ENCODE measurements at places on chromosomes 7 and 10.
A peak's percentile ranks its signal among the peaks of the same experiment; 100 is the strongest.

DNA sequence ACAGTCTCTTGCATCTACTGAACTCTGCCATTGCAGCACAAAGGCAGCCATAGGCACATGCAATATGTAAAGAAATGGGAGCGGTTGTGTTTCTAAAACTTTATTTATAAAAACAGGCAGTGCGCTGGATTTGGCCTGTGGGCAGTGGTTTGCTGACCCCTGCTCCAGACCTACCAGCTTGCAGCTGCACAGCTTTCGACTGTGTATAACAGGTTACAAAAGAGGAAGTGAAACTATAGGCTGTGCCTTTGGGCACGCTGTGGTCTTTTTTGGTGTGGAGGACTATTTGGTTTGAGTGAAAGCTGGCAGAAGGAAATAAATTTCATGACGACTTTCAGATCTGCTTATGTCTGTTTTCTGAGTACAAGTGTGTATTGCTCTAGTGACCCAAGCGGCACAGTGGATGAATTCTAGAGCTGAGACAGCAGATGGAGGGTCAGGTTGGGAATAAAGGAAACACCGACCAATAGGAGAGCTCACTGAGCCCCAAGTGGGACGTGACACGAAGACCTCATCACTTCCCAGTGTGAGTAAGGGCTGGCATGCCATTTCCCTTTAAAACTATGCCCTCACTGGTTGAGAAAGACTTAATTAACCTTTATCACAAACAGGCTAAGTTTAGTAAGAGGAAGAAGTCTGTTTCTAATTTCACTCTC, 152.7 kb downstream of the ANK3 start:
- DNase-seq: no peak

GRCh38 chr10:122450353-122450990, 4.0 kb upstream of the ARMS2 start:
- DNase-seq: no peak

DNA sequence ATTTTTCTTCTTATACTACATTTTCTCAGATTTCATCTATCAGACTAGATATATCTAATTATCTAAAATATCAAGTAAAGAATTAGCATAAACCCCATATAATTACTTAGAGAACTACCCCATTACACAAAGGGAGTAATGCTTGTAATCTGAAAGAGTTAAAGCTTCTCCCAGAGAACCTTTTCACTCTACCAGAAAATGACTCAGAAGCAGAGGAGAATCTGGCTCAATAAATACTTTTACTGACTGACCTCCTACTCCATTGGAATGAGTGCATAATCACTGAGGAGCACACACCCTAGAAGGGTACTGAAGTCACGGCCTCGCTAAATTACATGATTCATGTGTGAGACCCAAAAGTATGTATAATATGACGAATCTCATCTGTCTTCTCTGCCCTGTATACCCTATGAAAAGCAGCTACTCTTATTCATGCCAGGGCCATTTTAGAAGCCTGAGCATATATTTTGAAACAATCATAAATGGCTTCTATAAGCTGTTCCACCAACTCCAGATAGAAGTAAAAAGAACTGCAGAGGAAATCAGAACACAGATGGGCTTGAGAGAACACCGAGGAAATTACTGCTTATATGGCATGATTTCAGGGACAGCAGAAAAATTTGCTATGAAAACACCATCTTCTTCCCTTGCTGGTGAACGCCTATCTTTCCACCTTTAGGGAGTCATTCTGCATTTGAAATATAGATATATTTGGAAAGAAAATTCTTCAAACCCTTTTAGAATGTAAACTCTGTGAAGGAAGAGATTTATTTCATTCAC, 32.7 kb downstream of the DNMBP start:
- DNase-seq: no peak

GRCh38 chr7:90955641-90956207, 308.5 kb upstream of the FZD1 start:
- peak; percentile 93 for DNase-seq

DNA sequence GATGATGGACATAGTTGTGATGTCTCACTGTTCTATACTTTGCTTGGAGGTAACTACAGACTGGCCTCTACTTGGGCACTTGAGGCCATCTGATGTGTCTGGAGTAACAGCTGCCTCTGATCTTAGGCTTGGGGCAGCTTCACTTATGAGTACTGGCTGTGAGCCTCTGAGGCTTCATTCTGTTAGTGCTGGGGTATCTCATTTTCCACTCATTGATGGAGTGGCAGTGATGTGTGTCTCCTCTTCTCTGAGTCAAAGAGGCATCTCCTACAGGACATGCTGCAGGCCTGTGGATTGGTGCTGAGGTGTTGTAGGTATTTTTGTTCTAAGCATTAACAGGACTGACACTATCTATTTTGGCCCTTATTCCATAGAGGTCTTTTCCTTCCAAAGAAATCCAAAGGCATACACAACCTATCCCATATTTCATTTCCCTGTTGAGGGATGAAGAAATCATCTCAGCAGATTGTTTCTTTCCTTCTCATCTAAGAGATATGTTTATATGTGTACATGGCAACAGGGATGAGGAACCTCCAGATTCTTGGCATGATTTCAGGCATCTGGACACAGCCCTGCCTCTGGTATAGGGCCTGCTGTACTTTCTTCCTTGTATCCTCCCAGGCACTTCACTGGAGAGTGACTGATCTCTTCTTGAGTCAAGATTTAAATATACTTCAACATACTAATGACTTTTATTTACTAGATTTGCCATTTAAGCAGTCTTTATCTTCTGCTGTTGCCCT, 65.7 kb upstream of the NOBOX start:
- DNase-seq: peak; percentile 13

GRCh38 chr7:74063223-74063641, 20.4 kb upstream of the LIMK1 start:
- no peak for DNase-seq

- DNase-seq: no peak
These were observed 261.7 kb upstream of the TCERG1L start for GRCh38 chr10:131573256-131573655.

- no peak for DNase-seq
These were observed 57.2 kb upstream of the ELN start for GRCh38 chr7:73970801-73971229.

- peak; percentile 22 for DNase-seq
These were observed 45.9 kb upstream of the PDK4 start for GRCh38 chr7:95642173-95642572.
